ENCODE measurements at places on chromosomes 7 and 10. TPM values are rescaled to one million over a fixed set of nuclear protein-coding genes. Genes with fewer than 3 reads are reported as not detected.

SLC39A12 gene
- not detected for total RNA-seq

DIP2C gene
- 7.1 TPM for total RNA-seq

OTUD1 gene
- 4.2 TPM for total RNA-seq

GATA3 gene
- total RNA-seq = 3.0 TPM

CALHM2 gene
- 9.9 TPM for total RNA-seq

ZNF853 gene
- 0.97 TPM for total RNA-seq

SLC29A4 gene
- total RNA-seq = 2.6 TPM

SKIDA1 gene
- total RNA-seq = 0.46 TPM

ATP5MK gene
- 411 TPM for total RNA-seq

TRIL gene
- total RNA-seq = 0.30 TPM

AKR1D1 gene
- not detected for total RNA-seq

VWDE gene
- total RNA-seq = 0.65 TPM

GLUD1 gene
- 237 TPM for total RNA-seq

LRRN3 gene
- 0.15 TPM for total RNA-seq

PYROXD2 gene
- 2.3 TPM for total RNA-seq

LRRD1 gene
- total RNA-seq = under 0.01 TPM

UPK3B gene
- not detected for total RNA-seq

ELAPOR2 gene
- 18.2 TPM for total RNA-seq

NKX2-3 gene
- 5.2 TPM for total RNA-seq

IDI2 gene
- not detected for total RNA-seq

FIS1 gene
- total RNA-seq = 410 TPM

UROS gene
- 56.8 TPM for total RNA-seq

AKR1C8 gene
- total RNA-seq = not detected

TRPV5 gene
- total RNA-seq = not detected

PRKCQ gene
- total RNA-seq = 2.1 TPM

BEND7 gene
- total RNA-seq = 7.8 TPM

TAS2R4 gene
- total RNA-seq = 0.32 TPM

PAX4 gene
- not detected for total RNA-seq

PIP gene
- not detected for total RNA-seq

ST7 gene
- 23.6 TPM for total RNA-seq

CYP26C1 gene
- 0.32 TPM for total RNA-seq

MACC1 gene
- total RNA-seq = not detected

NUDT13 gene
- total RNA-seq = 1.1 TPM

GPNMB gene
- total RNA-seq = 1.7 TPM

DDC gene
- not detected for total RNA-seq

TMEM176B gene
- total RNA-seq = not detected

All from epithelial cell of umbilical artery (primary cell).